Activated T-cell treated with anti-CD3 and anti-CD28 coated beads, Interleukin-2, amount 50 U/mL, for 24 hours (primary cell): ENCODE measurements at places on chromosomes 4 and X.

DNA sequence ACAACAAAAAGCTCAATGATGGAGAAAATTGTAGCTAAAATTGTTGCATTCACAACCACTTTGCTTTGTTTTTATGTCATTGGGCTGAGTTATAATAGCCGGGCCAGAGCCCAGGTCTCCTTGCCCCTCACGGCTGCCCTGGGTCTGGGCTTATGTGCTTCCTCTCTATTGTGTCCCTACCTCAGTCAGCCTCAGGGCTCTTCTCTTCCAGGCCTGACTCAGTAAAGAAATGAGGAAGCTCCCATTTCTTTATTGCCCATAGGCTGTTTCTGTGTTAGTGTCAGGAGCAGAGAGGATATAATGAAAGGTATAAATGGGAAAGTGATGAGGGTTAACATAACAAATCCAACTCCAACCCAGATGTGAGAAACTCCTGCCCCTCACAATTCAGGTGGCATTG is 18.0 kb downstream of the BST1 start:
- DNase-seq: no peak

DNA sequence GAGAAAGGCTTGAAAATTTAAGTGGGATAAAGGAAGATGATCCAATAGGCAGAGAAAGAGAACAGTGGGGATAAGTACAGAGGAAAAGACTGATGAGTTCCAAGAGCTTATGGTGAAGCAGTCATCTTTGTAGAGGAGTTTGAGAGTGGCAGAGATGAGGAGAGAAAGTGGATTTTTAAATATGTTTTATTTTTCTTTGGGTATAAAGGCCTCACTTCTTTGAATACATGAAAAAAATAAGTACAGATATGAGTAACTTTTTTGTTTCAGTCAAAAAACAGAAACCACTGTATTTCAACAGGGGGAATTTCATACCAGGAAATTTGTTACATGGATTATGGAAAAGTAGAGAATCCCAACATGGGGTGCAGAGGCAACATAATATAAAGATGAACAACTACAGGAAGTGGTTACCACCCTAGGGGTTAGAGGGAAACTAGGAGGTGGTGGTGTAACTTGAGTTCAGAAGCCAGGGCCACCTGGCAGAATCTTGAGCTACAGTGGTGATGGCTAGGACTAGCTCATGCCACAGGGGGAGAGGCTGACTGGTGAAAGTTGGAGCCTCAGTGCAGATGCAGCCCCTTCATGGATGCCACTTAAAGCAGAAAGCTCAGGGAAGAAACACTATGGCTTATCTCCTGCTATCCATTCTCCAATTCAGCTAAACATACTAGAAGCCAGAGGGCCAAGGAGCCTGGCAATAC is 3.4 kb upstream of the CYBB start:
- DNase-seq: no peak

DNA sequence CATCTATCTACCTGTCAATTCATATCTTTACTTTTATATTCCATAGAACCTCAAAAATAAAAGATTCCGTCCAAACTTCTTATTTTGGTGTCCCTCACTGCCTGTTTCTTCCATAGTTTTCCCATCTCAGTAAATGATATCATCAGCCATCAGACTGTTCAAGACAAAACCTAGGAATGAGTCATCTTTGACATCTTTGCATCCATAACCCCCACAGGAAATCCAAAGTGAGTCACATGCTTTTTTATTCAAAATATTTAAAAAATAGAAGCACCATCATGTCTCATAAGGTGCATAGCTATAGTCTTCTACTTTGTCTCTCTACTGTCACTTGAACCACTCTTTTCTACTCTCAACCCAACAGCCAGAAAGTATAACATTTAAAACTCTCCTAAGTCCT is 29.9 kb upstream of the CXXC4 start:
- no peak for DNase-seq

DNA sequence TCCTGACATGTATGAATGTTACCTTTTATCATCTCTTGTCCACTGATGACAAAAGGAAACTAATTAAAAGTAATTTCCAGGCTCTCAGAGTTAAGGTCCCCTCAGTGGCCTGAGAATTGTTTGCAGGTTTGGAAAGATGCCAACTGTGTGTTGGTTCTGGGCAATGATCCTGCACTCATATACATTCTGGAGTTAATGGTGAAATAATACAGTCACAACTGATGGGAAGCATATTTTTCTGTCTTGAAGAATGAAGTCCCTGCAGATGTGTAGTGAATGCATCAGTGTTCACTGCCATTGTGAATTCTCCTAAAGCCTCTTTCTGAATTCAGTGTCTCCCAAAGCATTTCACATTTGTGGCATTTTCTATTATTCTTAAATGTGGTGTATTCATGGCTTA is 238.1 kb upstream of the PPP1R2C start:
- DNase-seq: no peak

- no peak for DNase-seq
These were observed 25.5 kb downstream of the ZNF330 start for GRCh38 chr4:141246243-141246642.

- DNase-seq: no peak
These were observed 88.8 kb downstream of the CPZ start for GRCh38 chr4:8681391-8681790.

DNA sequence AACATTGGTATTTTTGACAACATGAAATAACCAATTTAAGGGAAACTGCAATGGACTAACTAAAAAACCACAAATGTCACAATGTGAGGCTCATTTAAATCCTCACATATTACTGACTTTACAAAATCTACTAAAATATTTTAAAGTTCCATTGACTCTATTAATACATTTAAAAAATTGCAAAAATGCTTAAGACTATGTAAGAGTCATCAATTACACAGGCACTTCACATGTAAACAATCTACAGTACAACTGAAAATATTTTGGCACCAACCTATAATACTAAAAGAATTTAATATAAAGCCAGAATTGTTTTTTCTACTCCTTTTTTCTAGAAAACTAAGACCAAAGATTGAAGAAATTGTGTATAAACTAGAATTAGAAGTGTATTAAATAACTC is 76.8 kb upstream of the RBMXL3 start:
- DNase-seq: no peak

DNA sequence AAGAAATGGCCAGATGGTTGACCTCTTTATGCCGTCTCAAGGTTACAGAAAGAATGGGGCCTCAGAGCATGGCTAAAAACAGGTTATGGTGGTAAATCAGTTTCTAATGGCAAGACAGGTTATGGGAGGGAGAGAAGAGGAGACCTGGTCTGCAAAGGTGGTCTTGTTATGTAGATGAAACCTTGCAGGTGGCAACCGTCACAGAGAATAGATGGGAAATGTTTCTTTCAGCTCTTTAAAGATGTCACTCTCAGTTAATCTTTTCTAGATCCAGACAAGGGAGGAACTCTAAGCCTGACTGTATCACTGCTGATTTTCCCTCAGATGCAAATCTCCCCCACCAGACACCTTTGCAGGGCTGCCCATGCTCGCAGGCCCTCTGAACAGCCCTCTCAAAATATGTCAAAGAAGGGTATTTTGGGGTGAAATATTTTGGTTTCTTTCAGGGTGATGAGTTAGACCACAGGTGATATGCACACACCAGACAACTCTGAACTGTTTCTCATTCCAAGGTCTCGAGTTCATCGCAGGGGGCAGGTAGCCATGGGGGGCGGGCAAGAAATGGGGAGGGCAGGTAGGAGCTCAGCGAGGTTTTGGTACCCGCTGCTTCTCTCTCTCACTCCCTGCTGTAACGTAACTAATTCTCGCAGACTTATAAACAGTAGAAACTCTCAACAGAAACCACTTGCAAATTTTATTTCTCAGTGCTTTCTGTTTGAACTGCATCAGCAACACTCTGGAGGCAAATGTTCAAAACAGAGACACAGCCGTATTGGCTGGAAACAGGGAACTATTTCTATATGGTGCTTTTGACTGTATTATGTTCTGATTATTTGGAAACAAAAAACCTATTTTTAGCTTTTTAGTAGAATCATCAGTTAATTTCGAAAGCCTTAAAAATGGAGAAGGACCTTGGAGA is 32.4 kb downstream of the CASP3 start:
- DNase-seq: no peak

DNA sequence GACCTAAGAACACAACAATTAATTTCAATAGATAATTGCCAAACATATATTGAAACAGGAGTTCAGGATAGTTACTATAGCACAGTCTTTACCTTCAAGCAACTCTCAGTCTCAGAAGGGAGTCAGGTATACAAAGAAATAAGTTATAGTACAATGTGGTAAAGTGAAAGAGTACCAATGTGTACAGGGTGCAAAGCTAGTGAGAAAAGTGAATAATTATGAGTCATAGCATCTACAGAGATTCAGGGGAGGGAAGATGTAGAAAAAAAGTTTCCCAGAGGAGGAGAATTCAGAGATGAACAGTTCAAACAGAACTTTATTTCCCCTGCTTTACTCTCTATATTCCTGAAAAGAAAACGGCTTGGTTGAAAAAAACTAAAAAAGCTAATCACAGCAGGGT is 22.7 kb upstream of the DKK2 start:
- no peak for DNase-seq

GRCh38 chrX:65920620-65921019 is 119.3 kb downstream of the VSIG4 start:
- DNase-seq: no peak

GRCh38 chr4:6502147-6502546 is 29.7 kb upstream of the PPP2R2C start:
- DNase-seq: no peak

DNA sequence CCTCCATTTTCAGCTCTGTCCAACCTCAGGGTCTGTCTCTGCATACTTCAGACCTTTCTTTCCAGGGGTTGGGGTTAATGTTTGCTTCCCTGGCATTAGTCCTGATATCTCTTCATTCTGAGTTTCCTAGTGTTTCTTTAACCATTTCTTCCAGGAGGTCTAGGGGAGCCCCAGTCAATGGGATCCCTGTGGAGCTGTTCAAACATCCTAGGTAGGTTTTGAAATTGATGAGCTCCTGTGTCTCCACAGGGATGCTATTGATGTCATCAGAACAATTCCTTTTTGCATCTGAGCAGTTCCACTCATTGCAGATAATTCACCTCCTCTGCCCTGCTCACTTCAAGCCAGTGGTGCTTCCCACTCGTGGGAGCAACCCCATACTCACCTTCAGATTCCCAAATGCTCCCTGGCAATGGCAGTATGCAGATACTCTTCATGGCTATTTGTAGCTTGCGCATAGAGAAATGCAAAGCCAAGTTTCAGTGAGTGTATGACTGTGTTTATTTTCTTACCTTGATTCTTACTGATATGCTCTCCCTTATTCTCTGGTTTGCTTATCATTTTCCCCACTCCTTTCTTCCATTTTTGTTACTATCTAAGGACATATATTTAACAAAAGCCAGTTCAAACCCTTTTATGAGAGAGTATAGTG is 33.7 kb upstream of the LIMCH1 start:
- no peak for DNase-seq
